ENCODE measurements at places on chromosomes 3 and 15. TPM values are rescaled to one million over a fixed set of nuclear protein-coding genes. Genes with fewer than 3 reads are reported as not detected.

The CTDSPL2 gene
- total RNA-seq = 14.7 TPM

GRCh38 chr3:123084738-123085237, 18.0 kb downstream of the PDIA5 start:
- DNase-seq = no peak

The DUOXA1 gene
- 0.30 TPM for total RNA-seq

GRCh38 chr3:127482216-127483004, 108.1 kb downstream of the TPRA1 start:
- no peak for DNase-seq

DNA sequence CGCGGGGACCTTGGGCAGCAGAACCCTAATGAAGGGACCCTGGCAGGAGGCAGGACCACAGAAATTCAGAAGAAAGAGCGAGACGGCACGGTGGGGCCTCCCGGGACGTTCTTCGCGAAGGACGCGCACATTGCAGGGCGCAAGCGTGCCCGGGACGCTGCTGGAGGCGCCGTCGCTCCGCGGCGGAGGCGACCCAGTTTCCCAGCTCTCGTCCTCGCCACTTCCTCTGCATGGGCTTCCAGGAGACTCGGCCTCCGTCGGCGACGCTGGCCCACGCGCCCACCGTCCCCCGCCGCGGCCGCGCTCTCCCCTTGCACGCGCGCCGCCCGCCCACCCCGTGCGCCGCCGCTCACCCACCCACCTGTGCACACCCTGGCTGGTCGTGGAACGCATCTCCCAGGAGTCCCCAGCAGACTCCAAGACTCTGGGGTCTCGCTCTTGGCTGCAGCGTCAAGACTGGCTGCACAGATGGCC, 31.8 kb upstream of the SMAD3 start:
- DNase-seq = no peak

Measured in left ventricle myocardium inferior (tissue), 1 donor.